ENCODE measurements at places on chromosomes 3 and 15. TPM values are rescaled to one million over a fixed set of nuclear protein-coding genes. Genes with fewer than 3 reads are reported as not detected.

The GUCA1C gene
- not detected for total RNA-seq

The CCNL1 gene
- total RNA-seq, result 167 TPM

The PDCD7 gene
- total RNA-seq, result 68.4 TPM

The THAP10 gene
- not detected for total RNA-seq

The MAGEL2 gene
- not detected for total RNA-seq

The CIB2 gene
- 2.2 TPM for total RNA-seq

The CAND2 gene
- total RNA-seq, result 1.1 TPM

The C3orf49 gene
- not detected for total RNA-seq

The SOX14 gene
- total RNA-seq, result not detected

The VGLL3 gene
- not detected for total RNA-seq

The GOLGA8G gene
- total RNA-seq, result not detected

The ATP13A5 gene
- total RNA-seq, result not detected

The CYP8B1 gene
- not detected for total RNA-seq

The CD276 gene
- 17.0 TPM for total RNA-seq

The CHRNA7 gene
- 0.25 TPM for total RNA-seq

The CCR8 gene
- 12.2 TPM for total RNA-seq

The NRROS gene
- 51.4 TPM for total RNA-seq

The TGM4 gene
- not detected for total RNA-seq

The LINGO1 gene
- not detected for total RNA-seq

The CPLX3 gene
- 0.16 TPM for total RNA-seq

The FAM81A gene
- 0.69 TPM for total RNA-seq

The SEC22A gene
- total RNA-seq, result 17.0 TPM

The DNAH1 gene
- 9.8 TPM for total RNA-seq

The RTP3 gene
- not detected for total RNA-seq

The FOXB1 gene
- 11.8 TPM for total RNA-seq

The OIP5 gene
- total RNA-seq, result 16.1 TPM

The C3orf52 gene
- 11.7 TPM for total RNA-seq

The CD200R1 gene
- total RNA-seq, result 3.4 TPM

The GP5 gene
- 0.23 TPM for total RNA-seq

The GCNT3 gene
- not detected for total RNA-seq

The CCRL2 gene
- total RNA-seq, result 1.6 TPM

The ACP3 gene
- total RNA-seq, result not detected

The RNF168 gene
- total RNA-seq, result 37.2 TPM

The IMPG2 gene
- total RNA-seq, result 0.05 TPM

The SLC28A2 gene
- total RNA-seq, result not detected

The TLR9 gene
- total RNA-seq, result 0.32 TPM

The CLDN18 gene
- total RNA-seq, result not detected

The CHRM5 gene
- not detected for total RNA-seq

The CCDC191 gene
- total RNA-seq, result 0.68 TPM

The TGM5 gene
- total RNA-seq, result 0.21 TPM

The LOXL1 gene
- total RNA-seq, result 0.99 TPM

The CPA3 gene
- total RNA-seq, result not detected

Measured in activated T-helper 2 cell treated with anti-CD3 and anti-CD28 coated beads, Interferon-gamma antibody, Interleukin-2, Interleukin-4, amounts not matched to agents 10 μg/mL and 5 μg/mL and 100 μg/mL, durations not matched to agents 14 hours and 24 hours and 36 hours (primary cell).